ENCODE measurements at places on chromosomes 12 and 14.

- no peak for DNase-seq
Measured at GRCh38 chr14:57747036-57747435, 118.9 kb downstream of the SLC35F4 start.

- DNase-seq, result no peak
Measured at GRCh38 chr12:11891754-11892386, 178.9 kb upstream of the BCL2L14 start.

DNA sequence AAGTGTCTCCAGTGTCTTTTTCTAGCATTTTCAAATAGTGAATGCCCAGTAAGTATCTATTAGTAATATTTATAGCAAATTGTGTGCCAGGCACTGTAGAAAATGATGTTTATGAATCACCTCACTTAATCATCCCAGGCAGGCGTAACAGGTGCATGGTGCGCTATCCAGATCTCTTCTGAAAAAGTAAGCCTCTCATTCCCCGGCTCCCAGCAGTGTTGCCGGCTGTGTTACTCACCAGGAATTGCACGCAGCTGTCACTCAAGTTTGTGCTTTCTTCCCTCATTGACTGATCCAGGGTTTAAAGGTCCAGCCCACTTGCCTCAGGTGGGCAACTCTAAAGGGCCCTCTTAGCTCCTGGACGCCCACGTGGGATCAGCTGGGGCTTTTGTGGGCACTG lies 173.8 kb upstream of the RASSF8 start:
- DNase-seq, result no peak

- DNase-seq, result no peak
Measured at GRCh38 chr12:82461393-82461792, 103.1 kb downstream of the METTL25 start.

DNA sequence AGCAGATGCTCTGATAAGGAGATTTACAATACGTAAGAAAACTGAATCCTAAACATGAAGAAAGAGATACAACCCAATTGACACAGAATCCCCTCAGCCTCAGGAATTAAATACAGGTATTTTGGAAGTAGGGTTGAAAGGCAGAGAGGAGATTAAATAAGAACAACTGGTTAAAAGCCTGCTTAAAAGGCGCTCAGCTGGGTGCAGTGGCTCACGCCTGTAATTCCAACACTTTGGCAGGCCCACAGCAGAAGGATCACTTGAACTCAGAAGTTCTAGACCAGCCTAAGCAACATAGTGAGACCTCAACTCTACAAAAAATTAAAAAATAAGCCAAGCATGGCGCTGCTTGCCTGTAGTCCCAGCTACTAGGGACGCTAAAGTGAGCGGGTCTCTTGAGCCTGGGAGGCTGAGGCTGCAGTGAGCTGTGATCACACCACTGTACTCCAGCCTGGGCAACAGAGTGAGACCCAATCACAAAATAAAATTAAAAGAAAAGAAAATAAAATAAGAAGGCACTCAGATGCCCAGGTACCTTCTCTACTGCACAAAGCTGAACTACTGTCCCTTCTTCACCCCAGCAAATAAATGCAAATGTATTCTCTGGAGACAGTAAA lies 32.9 kb downstream of the MED13L start:
- DNase-seq, result no peak

GRCh38 chr12:117363953-117364486 lies 2.6 kb upstream of the NOS1 start:
- DNase-seq, result no peak

DNA sequence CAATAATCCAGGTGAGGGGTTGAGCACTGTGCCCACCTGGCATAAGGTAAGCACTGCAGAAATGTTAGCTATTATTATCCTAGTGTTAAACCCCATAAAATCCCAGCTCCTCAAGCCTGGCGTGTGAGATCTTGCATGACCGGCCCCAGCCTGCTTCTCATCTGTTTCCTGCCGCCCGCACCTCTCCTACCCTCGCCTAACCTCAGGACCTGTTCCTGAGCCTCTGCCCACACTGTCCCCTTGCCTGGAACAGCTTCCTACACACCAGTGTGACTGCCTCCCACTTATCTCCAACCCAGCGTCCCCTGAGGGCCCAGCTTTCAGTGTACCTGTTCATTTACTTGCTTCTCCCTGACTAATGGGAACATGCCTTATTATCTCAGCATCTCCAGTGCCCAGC lies 24.7 kb downstream of the ISCA2 start:
- DNase-seq, result no peak

DNA sequence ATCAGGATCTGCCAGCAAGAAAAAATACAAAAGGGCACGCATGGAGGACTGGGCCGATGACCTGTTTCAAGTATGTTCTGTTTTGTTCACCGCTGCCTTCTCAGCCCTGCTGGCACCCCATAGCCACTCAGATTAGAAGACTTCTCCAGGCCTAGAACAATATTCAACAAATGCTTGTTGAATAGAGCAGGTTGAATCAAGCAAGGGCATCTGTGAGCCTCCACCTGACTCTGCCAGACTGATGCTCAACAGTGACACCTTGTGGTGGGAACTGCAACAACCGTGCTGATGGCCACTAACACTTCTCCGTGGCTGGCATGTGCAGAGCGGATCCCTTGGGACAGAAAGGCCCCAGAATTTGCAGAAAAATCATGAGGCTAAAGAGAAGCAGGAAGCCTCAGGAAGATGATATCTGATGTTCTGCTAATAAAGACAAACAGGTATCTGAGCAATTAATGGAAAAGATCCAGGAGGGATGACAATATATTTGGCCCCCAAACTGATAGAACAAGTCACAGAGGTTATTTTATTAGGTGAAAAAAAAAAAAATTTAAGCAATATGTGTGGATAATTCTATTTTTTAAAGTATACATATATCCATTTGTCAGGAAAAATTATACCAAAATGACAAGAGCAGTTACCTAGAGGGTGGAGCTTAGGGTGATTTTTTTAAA lies 114.3 kb downstream of the KSR2 start:
- peak; percentile 69 for DNase-seq

- DNase-seq, result no peak
Measured at GRCh38 chr12:94648578-94648977, 1.8 kb downstream of the TMCC3 start.

- DNase-seq, result no peak
Measured at GRCh38 chr12:123532808-123533649, 490 bp downstream of the RILPL1 start.

DNA sequence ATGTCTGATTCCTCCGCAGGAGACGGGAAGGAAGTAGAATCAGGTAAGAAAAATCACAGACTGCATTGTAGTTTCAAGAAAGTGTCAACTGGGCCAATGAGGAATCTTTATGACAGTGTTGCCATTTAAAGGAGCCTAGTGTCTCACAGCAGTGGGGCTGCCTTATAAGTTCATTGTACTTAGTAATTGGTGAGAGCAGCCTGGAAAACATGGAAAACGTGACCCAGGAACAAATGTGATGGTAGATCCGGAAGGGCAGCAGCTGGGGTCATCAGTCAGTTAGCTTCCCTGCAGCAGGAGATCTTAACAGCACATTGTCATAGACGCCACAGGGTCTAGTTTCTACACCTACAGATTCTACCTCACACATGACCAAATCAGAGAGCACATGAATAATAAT lies 630.0 kb upstream of the LMO3 start:
- no peak for DNase-seq

DNA sequence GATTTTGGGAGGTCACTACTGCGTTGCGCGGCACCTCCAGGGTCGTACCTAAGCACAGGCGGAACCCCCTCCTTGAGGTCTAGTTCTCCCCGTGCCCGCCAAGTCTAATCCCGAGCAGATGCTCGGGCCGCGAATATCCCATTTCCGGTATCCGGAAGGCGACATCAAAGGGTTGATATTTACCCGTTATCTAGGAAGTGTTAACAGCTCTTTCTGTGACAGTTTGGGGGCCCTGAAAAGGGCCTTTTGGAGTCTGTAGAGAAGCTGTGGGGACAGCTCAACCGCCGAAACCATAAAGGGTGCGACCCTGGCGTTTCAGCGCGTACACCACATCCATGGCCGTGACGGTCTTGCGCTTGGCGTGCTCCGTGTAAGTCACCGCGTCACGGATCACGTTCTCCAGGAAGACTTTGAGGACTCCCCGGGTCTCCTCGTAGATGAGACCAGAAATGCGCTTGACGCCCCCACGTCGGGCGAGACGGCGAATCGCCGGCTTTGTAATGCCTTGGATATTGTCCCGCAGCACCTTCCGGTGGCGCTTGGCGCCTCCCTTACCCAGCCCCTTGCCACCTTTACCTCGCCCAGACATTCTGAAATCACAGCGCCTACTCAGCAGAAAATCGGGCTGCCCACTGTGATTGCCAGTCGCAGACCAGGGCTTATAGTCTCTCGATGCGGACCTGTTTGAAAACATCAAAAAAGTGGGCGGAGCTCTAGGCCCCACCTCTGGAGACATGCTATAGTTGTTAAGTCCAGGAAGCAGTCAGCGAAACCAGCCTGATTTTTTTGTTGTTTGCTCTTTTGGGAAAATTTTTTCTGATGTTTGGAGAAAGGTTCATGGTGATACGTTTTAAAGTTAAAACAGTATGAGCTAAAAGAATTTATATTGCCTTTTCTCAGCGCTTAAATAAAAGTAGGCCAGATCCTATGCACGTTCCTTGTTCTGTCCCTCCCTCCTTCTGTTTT lies 32.5 kb downstream of the WBP11 start:
- peak; percentile 97 for DNase-seq

GRCh38 chr12:115132905-115133304 lies 448.9 kb upstream of the TBX3 start:
- no peak for DNase-seq

GRCh38 chr12:14619741-14620501 lies 52.2 kb upstream of the PLBD1 start:
- DNase-seq, result no peak

DNA sequence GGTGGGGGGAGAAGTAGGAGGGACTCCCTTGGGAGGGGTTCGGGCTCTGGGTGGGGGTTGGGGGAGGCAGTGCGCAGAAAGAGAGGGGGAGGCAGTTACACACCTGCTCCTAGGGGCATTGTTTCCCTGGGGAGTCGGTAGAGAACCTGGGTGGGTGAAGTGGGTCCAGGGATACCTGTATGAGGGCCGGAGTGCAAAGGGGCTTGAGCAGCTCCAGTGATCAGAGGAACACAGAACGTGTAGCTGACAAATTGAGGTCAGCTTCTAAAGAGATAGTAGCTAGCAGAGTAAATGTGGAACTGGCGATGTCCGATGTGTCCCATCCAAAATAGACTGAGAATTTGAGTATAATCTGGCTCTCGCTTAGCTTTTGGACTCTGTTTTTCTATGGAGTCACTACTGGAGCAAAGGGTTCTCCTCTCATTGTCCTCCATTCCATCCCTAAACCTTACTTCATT lies 502 bp downstream of the SMARCD1 start:
- DNase-seq, result peak; percentile 63

DNA sequence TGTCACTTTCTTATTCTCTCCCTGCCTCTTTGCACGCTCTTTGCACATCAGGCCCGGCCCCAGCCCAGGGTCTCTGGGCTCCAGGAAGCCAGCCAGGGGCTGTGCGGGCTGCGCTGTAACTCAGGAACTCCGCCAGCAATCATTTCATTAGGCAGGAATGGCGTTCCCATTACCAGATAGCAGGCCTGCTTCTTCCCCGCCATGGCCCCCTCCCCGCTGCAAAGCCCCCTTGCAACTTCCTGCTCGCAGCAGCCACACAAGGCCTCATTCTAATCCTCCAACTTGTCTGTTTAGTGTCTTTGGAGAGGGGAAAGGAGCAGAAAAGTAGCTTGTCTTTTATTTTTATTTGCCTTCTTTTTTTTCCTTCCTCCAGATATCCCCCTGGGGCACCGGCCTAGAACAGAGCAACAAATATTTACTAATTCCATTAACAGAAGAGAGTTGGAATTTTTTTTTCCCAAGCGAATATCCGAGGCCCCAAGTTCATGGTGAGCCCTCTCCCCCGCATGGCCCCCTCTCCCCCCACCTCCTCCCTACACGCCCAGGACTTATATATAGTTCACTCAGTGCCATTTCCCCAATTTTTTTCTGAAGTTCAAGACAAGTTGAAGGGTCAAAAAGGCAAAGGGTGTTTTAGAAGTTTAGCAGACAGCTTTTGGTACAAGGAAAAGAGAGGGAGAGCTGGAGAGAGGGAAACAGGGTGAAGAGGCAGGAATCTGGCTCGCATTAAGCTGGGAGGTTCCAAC lies 329.4 kb upstream of the TBX3 start:
- DNase-seq, result no peak

DNA sequence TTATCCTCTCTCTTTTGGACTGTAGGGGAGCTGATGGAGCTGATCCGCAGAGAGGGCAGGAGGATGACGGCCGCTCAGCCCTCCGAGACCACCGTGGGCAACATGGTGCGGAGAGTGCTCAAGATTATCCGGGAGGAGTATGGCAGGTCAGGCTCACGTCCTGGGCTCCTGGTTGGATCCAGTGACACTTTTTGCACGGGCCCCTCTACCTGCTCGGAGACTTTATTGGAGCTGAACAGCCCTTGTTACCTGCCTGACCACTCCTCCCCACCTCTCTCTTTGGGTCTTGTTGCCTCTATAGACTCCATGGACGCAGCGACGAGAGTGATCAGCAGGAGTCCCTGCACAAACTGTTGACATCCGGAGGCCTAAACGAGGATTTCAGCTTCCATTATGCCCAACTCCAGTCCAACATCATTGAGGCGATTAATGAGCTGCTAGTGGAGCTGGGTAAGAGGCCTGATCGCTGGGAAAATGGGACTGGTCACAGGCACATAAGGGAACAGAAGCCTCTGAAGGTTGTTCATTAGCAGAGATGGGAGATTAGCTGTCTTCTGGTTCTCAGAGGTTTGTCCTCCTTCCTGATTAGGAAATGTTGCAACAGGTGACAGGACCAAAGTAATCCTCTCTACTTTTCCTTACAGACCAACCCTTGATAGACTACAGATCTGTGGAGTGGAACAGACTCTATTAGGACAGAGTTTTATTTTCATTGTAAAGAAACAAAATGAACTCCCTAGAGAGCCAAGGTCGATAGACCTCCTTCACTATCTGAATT lies 718 bp downstream of the EIF2B2 start:
- DNase-seq, result no peak

DNA sequence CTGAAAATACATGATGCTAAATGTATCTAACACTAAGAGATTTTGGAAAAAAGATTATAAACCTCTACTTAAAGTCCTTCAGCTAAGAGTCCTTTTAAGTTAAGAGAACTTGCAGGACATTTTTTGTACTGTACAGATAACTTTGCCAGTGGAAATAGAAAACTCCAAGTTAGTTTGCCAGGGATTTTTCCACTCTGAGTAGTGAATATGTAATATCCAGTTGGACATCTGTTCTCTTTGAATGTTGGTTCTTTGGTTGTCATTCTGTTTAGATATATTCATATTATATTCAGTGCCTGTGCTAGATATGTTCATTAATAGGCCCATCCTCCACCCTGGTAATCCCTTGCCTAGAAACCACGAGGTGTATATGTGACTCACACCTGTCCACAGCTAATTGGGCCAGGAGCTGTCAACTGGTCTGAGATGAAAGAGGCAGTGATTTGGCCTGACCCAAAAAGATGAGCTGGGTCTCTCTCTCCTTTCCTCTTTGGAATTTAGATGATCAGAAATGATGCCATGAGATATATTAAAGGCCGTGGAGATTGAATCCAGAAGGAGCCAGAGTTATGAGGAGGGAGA lies 261.0 kb upstream of the LRIG3 start:
- DNase-seq, result no peak

All from OCI-M1 (cell line).